Stimulated activated CD4-positive, alpha-beta T cell treated with anti-CD3 and anti-CD28 coated beads, Interleukin-1b, Interleukin-23, amount 100 ng/mL, for 1 hour (primary cell): ENCODE measurements at places on chromosomes 5 and 9.

DNA sequence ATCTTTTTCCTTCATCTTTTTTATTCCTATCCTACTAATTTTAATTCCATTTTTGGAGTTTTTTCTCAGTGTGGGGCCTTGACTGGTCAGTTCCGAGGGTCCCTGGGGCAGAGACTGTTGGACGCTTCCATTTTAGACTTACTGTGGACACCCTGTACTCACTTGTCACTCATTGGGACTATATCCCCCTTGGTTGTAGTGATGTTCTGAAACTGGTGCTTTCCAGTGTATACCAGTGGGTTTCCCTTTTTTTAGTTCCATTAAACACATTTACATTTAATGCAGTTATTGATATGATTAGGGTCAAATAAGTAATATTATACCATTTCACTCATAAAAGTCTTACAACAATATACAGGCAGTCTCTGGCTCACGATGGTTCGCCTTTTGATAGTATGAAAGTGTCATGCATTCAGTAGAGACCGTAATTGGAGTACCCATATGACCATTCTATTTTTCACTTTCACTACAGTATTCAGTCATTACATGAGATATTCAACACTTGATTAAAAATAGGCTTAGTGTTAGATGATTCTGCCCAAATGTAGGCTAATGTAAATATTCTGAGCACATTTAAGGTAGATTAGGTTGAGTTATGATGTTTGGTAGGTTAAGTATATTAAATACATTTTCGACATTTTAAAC lies 46.0 kb downstream of the CNOT6 start:
- no peak for DNase-seq

DNA sequence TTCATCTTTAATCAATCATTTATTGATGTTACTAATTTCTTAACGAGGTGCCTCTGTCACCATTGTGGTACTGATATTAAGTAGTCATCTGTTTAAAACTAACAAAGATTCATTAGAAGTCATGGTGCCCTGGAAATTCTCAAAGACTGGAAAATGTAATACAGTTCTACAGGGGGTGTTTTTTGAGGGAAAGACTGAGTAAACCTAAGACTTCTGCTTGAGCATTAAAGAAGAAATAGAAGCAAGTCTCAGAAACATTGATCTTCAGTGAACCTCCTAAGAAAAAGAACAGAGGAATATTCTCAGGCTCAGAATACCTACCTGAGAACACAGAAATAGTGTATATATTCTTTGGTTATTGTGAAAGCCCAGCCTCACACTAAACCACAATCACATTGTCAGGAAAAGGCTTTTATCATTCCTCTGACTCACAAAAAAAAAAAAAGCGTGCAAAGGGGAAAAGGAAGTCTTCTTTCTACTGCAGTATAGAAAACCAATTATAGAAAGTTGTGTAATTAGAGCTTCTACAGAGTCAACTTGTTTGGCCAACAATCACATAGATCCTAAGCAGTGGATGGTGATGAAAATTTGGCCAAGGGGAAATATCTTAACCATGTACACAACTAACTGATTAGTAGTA lies 60.8 kb downstream of the HINT1 start:
- no peak for DNase-seq

- no peak for DNase-seq
Measured at GRCh38 chr9:134972140-134972539, 54.4 kb upstream of the FCN1 start.

DNA sequence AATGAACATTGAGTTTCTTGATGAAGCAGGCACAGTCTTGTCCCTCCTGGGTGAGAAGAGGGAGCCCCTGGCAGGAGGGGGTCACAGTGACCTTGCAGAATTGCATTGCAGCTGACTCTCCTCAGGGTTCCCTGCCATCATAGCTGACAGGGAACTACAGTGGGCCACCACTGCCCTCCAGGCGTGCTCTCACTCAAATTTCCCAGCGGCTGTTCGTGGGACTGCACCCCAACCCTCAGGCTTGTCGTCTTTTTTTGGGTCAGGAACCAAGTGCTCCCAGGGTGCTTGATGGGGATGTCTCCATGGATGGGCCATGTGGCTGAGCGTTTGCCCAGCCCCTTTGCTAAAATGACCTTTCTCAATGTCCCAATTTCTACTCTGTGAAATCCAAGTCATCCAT lies 215.8 kb downstream of the MELK start:
- DNase-seq: no peak

DNA sequence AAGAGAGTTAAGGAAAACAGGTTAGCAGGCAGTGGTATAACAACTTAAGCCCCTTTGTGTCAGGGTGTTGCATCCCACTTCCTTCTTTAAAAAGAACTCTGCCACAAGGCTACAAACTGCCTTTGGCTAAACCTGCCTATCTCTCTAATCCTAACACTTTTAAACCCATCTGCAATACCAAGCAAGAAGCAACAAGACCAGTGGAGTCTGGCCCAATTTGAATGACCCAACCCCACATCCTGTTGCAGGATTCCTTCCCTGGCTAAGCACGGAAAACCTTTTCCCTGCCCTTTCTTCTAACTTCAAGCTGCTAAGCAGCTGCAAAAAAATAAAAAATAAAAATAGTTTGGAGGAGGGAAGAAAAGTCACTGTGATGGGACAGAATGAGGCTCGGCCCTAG lies 27.1 kb downstream of the ABCA1 start:
- DNase-seq: no peak

GRCh38 chr9:92058723-92059444 lies 56.3 kb downstream of the SPTLC1 start:
- DNase-seq: no peak

- DNase-seq: no peak
Measured at GRCh38 chr9:122155796-122156195, 3.8 kb downstream of the NDUFA8 start.

GRCh38 chr5:58852566-58852965 lies 269.7 kb downstream of the RAB3C start:
- no peak for DNase-seq

DNA sequence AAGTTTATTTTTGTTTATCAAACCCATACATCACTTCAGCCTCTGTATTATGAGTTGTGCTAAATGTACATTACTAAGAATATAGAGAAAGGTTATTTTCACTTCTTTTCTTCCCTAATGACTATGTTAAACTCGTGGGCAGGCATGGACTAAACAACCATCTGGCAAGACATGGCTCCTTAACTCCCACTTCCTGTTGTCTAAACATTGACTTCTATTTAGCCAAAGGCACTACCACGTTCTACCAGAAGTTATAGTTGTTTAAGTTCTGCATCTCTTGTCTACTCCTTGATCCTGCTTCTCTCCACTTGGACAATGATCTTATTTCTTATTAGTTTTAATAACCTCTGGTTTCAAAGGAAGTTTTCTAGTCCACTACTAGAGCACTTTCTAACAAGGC lies 136.1 kb downstream of the MACIR start:
- DNase-seq: no peak

GRCh38 chr5:160887780-160888179 lies 35.8 kb upstream of the ATP10B start:
- DNase-seq: no peak

DNA sequence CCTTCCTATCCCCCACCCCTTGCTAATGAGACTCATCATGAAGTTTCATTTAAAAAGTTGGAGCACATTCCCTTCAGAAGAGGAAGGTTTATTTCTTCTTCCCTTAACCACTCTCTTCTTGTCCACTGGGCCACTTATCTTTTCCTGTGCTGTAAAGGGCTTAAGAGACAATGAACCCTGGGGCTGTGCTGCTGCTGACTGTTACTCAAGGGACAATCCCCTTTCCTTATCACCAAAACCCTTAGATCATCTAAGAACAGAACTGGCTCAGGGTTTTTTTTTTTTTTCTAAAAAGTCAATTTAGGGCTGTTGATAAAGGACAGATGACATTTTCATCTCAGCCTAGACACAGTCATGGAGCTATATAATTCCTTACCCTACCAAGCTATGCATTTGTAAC lies 29.6 kb downstream of the CAPSL start:
- DNase-seq: no peak

- DNase-seq: no peak
Measured at GRCh38 chr9:133128152-133128551, 7.1 kb upstream of the RALGDS start.

DNA sequence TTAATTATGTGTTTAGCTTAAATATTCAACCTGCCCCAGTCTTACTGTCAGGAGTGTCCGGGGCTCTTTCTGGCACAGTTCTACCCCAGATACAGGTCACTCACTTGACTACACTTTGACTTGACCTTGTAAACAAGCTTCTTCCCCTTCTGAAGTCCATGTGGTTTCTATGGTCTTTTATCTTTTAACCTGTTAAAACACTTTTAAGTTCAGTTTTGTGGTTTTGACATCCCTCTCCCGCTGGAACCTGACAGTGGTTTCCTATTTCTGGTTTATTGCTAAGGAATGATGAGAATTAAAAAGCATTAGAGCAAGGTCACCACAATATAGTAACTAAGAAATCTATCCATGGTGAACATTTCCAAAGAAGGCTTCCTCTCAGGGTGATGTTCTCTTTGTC lies 300.1 kb downstream of the TMEM167A start:
- no peak for DNase-seq

- DNase-seq: no peak
Measured at GRCh38 chr9:79598562-79599345, 27.0 kb downstream of the TLE4 start.

DNA sequence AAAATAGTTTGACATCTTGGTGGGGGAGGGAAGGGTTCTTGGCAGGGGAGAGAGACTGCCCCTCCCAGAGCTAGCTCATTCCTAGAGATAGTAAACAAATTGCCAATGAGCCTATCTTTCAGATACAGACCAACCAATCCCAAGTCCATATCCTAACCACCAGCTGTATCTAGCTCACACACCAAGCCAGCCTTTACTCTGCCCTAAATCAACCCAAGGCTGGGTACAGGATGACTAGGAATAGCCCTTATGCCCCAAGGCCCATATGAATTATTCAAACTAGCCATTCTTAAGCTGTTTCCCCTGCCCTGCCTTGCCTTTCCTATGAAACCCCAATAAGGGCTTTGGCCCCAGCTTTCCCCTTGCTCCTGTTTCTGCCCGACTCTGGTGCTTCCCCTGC lies 281.3 kb upstream of the PANK3 start:
- no peak for DNase-seq

- no peak for DNase-seq
Measured at GRCh38 chr5:13955896-13956295, 11.4 kb upstream of the DNAH5 start.

- DNase-seq: no peak
Measured at GRCh38 chr9:133048595-133048994, 13.2 kb upstream of the CEL start.

DNA sequence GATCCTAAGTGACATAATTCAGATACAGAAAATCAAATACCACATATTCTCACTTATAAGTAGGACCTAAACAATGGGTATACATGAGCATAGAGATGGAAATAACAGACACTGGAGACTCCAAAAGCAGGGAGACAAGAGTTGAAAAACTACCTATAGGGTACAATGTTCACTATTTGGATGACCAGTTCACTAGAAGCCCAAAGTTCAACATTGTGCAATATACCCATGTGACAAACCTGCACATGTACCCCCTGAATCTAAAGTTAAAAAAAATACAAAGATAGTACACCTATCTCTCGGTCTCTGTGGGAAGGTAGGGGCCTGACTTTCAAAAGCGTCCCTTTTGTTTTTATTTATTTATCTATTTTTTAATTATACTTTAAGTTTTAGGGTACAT lies 11.7 kb upstream of the OR1N1 start:
- DNase-seq: no peak

DNA sequence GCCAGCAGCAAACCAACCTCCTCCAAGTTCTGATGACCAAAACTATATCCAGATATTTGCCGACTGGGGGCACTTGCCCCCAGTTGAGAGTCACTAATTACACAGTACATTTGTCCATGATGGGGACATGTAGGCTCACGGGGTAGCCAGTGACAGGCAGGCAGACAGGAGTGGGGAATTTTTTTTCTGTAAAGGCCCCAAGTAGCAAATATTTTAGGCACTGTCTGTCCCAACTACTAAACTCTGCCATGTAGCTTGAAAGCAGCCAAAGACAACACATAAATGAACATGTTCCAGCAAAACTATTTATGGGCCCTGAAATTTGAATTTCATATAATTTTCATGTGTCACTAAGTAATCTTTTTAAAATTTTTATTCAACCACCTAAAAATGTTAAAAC lies 80.7 kb downstream of the GRIA1 start:
- no peak for DNase-seq

DNA sequence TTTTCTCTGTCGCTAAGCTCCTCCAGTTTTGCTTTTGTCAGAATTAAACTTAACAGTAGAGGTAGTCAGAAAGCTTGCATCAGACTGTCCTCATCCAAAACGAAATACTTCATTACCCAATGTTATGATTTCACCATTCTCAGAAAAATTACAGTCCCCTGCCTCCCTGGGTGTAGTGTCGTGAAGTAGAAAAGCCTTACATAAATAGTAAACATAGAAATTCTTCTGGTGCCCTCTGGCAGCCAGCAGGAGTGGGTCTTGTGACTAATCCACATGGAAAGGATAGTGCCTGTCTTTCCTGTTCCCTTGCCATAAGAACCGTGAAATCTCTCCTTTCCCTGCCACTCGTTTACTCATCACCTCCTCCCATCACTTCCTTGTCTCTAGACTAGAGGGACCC lies 230.6 kb downstream of the GNA14 start:
- DNase-seq: no peak

GRCh38 chr9:132662152-132662945 lies 7.4 kb downstream of the DDX31 start:
- no peak for DNase-seq
